Left ventricle myocardium superior (tissue), 1 donor: ENCODE measurements at places on chromosomes 3 and 15. TPM values are rescaled to one million over a fixed set of nuclear protein-coding genes. Genes with fewer than 3 reads are reported as not detected.
A peak's percentile ranks its signal among the peaks of the same experiment; 100 is the strongest.

SNX22 gene
- 5.6 TPM for total RNA-seq

DNA sequence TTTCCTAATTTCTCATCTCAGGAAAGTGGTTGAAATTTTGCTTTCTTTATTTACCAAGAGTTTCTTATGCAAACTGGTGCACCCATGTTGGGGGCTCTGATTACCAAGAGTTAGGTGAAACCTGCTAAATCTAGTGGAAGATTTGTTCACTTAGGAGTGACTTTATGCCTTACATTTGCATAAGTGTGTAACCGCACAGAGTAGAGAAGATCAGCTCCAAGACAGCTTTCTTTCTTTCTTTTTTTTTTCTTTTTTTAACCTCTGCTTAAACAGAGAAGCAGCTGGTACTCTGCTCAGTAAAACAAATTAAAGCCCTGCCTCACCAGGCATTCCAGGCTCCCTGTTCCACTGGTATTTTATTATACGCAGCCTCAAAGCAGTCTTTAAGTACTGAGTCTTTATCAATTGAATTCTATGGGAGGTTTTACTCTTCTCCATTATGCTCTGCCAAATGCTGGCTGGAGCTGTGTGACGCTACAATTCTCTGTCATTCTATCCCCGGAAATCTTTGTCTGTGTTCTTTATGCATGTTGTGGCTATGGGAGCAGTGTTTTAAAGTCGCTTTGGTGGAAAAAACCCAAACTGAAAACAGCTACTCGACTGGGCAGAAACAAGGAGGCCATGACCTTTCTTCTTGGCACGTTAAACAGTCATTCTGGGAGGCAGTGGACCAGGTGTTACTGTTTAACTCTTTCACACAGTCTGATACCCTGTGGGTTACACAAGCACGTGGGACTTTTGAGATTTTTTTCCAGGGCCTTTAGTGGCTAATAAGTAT lies 55.2 kb upstream of the GBE1 start:
- no peak for DNase-seq

- DNase-seq: no peak
Observed at GRCh38 chr3:137065381-137065780, 107.6 kb downstream of the IL20RB start.

DNA sequence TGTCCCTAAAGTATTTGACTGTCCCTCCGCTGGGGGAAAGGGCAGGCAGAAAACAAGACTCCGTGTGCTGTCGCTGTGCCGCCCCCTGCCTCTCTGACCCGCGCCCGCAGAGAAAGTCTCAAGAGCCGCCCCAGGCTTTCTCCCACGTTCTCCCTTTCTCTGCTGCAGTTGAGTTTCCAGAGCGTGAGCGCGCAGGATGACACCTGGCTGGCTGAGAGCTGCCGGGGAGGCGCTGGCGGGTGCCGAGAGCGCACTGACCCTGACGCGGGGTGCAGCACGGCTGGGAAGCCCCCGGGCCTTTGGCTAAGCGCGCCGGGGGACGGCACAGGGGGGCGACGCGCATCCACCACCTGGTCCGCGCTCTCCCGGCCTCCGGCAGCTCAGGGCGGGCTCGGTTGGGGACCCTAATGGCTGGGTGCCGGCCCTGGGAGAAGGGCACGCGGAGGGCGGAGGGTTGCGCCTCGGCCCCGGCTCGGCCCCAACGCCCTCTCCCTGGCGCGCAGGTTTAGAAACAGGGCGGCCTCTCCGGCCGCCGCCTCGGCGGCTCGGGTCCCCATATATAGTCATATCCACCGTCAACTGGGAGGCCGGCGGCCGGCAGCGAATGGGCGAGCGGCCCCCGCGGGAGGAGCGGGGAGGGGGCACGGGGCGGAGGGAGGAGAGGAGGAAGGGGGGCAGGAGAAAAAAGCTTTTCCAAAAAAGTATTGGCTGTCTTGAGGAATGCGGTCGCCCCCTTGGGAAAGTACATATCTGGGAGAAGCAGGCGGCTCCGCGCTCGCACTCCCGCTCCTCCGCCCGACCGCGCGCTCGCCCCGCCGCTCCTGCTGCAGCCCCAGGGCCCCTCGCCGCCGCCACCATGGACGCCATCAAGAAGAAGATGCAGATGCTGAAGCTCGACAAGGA lies at the start of gene TPM1:
TPM1 (plus strand) TSS at position 774 of the 903 bp plus-strand sequence; CDS start at position 857, 83 bp downstream.
- DNase-seq: peak; percentile 93

GRCh38 chr3:152381881-152382295 lies 113.2 kb downstream of the MBNL1 start:
- DNase-seq: no peak

VIPR1 gene
- 2.2 TPM for total RNA-seq
